ENCODE measurements at places on chromosomes 16 and 17.
A peak's percentile ranks its signal among the peaks of the same experiment; 100 is the strongest.

DNA sequence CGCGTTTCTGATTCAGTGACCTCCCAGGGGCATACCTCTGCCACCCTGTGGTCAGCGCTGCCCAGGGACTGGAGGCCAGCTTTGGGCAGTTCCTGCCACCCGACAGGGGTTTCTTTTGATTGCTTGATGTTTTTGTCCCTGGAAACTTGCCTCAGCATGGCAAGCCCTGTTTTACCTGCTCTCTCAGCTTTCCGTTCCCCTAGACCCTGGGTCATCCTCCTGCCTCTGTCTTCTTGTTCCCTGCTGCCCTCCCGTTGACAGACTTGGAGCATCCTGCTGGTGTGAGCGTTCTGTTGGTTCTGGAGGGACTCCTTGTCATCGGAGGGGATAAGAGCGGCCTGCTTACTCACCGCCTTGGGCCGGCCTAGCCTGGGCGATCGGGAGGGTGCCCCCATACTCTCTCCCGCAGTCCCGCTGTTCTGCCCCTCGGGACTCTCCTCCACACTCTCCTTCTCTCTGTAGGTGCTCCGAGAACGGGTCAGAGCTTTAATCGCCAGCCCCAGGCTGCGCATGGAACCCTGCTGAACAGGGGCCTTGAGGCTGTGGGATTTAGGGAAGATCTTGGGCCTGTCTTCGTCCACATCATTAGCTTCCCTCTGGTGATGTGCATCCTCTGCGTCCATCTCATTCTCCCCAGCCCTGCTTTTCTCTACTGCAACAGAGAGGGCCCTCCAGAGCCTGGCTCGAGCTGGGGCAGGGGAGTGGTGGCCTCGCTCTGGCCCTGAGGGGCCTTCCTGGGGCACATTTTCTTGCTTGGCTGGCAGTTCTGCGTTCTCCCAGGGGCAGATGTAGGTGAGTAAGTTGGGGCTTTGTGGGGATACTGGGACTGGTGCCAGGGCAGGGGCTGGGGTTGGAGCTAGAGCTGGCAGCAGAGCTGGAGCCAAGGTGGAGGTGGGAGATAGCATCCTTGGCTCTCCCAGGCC is 13.7 kb downstream of the GPR179 start:
- no peak for DNase-seq

GRCh38 chr17:77935121-77935571 is 23.4 kb upstream of the TNRC6C start:
- no peak for DNase-seq

DNA sequence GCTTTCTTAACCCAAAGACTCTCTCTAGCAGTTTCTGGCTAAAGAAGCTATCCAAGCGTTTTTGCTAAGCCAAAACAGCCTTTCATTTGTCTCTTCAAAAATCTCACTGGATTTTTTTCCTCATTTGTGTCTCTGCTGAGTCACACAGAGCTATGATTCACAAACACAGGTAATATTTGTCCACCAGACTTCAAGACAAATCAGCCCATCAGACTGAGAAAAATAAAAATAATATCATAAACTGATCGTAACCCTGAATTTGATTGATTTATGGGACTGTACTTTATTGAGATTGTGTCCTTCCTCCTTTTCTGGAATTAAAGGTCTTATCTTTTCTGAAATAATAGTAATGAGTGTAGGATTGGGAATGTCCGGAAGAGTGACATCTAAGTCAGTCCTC is 25.8 kb downstream of the TRIM16 start:
- DNase-seq = no peak

- DNase-seq = no peak
Measured at GRCh38 chr16:63617047-63617989, 1504.5 kb downstream of the CDH11 start.

DNA sequence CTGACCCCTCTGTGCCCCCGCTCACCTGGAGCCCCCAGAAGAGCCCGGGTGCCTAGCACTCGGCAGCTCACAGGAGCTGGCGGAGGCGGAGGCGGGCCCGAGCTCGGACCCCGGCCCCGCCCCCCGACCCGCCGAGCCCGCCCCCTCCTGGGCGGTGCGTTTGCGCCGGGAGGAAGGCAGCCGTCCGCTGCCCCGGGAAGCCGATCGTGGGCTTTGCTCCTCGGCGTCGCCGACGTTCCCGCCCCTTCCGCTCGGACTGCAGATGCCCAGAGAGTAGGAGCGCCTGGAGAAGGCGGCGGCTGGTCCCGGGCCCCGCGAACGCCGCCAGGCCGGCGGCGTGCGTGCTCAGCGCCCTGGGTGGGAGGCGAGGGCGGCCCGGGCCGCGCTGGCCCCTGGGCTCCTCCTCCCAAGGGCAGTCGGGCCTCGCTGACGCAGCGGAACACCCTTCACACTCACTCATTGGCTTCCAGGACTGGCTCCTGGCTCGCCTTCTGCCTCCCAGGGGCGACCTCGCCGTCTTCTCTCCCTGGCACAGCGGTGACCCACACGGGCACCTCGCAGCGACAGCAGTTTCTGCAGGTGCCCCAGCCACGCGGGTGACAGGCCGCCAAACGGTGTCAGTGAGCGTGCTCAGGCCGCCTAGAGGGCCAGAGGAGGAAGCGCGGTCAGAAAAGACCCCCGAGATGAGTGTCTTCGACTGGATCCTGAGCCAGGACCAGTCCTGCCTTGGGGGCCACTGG is at the start of gene PLSCR3:
Gene PLSCR3 (minus strand): TSS at position 74 of the 740 bp plus-strand sequence. CDS start 415 bp downstream, outside the sequence.
- peak; percentile 90 for DNase-seq

DNA sequence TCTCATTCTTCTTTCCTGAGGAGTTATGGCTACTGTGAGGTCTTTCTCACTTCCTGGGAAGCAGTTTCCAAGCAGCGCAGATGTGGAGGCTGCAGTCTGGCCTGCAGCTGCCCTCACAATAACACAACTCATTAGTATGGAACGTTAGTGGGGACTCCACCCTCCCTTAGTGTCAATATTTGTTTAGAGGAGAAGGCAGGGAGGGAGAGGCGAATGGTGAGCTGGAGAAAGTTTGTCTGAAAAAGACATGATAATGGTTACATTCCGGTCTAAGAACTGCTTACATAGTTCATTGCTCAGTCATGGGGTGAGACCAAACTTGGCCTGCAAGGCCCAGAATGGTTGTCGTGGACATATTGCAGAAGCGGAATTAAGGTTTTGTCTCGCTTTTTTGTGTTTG is 170.2 kb downstream of the HS3ST3B1 start:
- no peak for DNase-seq

GRCh38 chr17:74464730-74465377 is 1.6 kb upstream of the CD300A start:
- DNase-seq = no peak

GRCh38 chr16:30095166-30096078 is 591 bp downstream of the YPEL3 start:
- DNase-seq = no peak

- peak; percentile 67 for DNase-seq
Measured at GRCh38 chr17:49210158-49211029, at the start of the genes ABI3 and GNGT2. ABI3 (plus strand) TSS chr17:49210707; CDS start chr17:49210725, 18 bp downstream. GNGT2 (minus strand) TSS chr17:49210574; CDS start chr17:49207422, 3,152 bp downstream.

GRCh38 chr17:77109764-77110359 is 30.9 kb upstream of the SEC14L1 start:
- no peak for DNase-seq

GRCh38 chr16:10599626-10600025 is 19.2 kb upstream of the EMP2 start:
- no peak for DNase-seq

GRCh38 chr17:8798176-8798845 is 854 bp downstream of the MFSD6L start:
- no peak for DNase-seq

DNA sequence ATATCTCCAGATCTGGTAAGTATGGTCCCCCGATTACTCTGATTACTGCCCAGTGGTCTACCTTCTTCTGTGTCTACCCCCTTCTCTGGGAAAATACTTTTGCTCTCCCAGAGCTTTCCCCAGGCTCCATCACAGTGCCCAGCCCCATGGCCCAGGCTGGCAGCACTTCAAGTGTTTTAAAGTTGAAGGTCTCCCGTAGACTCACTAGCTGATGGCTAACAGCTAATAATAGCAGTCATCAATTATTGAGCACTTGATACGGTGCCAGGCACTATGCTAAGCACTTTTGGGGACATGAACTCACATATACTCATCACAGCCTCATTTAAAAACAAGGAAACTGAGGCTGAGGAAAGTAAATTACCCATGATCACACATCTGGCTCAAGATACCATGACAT is 33.4 kb downstream of the DCUN1D3 start:
- no peak for DNase-seq

- peak; percentile 65 for DNase-seq
Measured at GRCh38 chr17:16329519-16330271, 23.6 kb downstream of the CENPV start.

GRCh38 chr17:63185420-63185819 is 219.4 kb downstream of the TANC2 start:
- DNase-seq = no peak

DNA sequence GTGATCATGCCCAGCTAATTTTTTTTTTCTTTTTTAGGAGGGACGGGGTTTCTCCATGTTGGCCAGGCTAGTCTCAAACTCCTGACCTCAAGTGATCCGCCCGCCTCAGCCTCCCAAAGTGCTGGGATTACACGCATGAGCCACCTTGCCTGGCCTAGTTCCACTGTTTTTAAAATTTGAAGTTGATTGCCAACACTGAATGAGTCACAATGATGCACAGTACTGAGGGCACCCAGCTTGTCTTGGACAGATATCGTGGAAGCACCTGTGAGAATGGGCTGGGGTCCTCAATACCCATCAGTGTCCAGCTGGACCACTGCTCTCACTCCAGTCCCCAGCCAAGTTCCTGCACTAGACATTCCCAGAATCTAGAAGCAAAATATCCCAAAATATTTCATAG is 2.5 kb downstream of the KNOP1 start:
- no peak for DNase-seq

GRCh38 chr17:62630365-62631085 is 3.1 kb downstream of the MRC2 start:
- no peak for DNase-seq
